ENCODE measurements at places on chromosomes 3 and 15.

DNA sequence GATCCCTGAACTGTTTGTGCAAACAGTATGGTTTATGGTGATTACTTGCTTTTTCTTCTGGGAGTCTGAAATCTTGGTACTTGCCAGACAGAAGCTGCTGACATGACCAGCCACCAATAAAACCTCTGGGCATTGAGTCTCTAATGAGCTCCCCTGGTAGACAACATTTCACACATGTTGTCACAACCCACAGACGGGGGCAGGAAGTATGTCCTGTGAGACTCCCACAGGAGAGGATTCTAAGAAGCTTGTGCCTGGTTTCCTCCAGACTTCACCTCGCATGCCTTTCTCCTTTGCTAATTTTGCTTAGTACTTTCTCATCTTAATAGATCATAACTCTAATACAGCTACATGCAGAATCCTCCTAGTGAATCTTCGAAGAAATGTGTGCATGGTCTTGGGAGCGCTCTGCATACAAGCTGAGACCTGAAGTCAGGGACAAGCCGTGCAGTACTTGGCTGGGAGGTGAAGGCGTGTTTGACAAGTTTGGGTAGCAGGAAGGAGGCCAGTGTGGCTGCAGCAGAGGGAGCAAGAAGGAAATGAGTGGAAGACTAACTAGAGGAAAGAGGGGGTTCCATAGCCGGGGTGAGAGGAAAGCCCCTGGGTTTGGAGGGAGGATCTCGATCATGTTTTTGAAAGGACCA, 49.0 kb downstream of the B3GNT5 start:
- H3K4me3 ChIP-seq, result no peak overlapping the region
- H3K27ac ChIP-seq, result peak overlapping the region; percentile 0
- peaks cover 3% of the 10 kb centered on the region for H3K4me1 ChIP-seq
- DNase-seq, result no peak
- peaks cover 7% of the 10 kb centered on the region for H3K36me3 ChIP-seq
- H3K27me3 ChIP-seq, result no peaks in the 10 kb centered on the region

DNA sequence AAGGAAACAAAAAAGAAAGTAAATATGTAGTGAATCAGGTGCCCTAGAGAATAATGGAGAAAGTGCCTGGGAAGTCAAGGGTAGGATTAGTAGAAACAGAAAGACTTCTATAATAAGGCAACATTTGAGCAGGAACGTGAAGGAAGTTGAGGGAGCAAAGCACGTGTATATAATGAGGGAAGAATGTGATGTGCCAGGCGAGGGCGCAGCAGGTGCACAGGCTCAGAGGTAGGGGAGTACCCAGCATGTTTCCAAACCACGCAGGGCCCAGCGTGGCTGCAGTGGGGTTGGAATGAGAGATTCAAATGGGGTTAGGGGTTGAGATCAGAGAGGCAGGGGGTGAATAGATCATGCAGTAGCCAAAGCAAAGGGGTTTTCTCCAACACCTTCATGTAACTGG, 91.9 kb upstream of the VGLL4 start:
- no peak overlapping the region for H3K4me3 ChIP-seq
- H3K27ac ChIP-seq, result no peak overlapping the region
- H3K4me1 ChIP-seq, result peaks cover 2% of the 10 kb centered on the region
- no peaks in the 10 kb centered on the region for H3K36me3 ChIP-seq
- H3K27me3 ChIP-seq, result peaks cover 12% of the 10 kb centered on the region
- DNase-seq, result no peak

GRCh38 chr15:35043373-35044095, 41.6 kb downstream of the NANOGP8 start:
- H3K4me1 ChIP-seq, result no peaks in the 10 kb centered on the region
- no peaks in the 10 kb centered on the region for H3K27me3 ChIP-seq
- peak overlapping the region; percentile 3 for H3K27ac ChIP-seq
- no peak for DNase-seq
- H3K36me3 ChIP-seq, result no peaks in the 10 kb centered on the region

DNA sequence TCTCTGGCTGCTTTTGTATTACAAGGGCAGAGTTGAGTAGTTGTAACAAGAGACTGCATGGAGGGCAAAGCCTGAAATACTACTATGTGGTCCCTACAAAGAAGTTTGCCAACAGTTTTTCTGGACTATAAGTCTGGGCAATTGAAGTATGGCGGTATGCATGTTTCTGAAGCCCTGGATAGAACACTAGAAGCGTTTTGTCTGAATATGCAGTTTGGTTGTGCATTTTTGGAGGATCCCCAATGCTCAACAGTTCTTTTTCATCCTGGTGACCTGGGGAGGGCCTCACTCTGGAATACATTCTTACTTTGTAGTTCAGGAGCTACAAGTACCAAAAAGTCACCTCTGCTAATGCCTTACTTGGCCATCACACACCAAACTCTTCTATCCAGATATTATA, 29.6 kb downstream of the SH3GL3 start:
- H3K36me3 ChIP-seq, result no peaks in the 10 kb centered on the region
- H3K27ac ChIP-seq, result no peak overlapping the region
- no peaks in the 10 kb centered on the region for H3K4me1 ChIP-seq
- no peak overlapping the region for H3K4me3 ChIP-seq
- no peak for DNase-seq

GRCh38 chr15:71079208-71080044, 35.8 kb upstream of the THSD4 start:
- no peak for DNase-seq
- no peak overlapping the region for H3K4me3 ChIP-seq
- no peaks in the 10 kb centered on the region for H3K4me1 ChIP-seq

GRCh38 chr3:193853511-193854219, 260.7 kb downstream of the OPA1 start:
- no peak for DNase-seq
- no peaks in the 10 kb centered on the region for H3K4me1 ChIP-seq
- H3K27me3 ChIP-seq, result no peaks in the 10 kb centered on the region

DNA sequence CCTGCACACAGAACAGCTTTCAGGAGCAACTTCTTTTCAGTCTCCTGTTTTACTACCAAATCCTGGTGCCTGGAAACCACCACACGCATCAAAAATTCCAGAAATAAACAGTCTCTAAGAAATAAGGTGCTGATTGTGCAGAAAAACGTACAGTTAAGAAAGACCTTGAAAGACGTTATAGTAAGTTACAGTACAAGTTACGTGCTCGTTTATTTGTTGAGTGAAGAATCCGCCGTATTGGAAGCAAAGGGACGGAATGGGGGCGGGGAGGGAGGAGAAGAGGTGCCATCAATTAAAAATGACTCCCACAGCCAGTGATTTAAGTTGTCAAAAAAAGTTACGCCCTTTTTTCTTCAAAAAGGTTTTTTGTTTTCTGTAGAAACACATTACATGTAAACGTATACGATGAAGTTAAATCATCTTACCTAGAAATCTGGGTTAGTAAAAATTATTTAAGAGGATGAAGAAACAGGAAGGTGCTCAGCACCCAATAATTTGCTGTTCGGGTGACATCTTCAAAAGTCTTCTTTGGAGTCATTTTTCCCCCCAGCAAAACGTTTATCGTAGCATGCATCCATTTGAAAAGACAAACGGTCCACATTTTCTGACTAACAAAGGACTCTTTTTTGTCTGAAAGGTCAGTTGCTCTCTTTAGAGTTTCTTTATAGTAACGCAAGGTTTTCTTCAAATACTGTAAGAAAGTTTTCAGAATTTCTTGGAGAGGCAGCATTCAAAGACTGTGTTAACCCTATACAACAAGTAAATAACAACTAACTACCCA, 782 bp upstream of the UACA start:
- peaks cover 71% of the 10 kb centered on the region for H3K27me3 ChIP-seq
- peaks cover 22% of the 10 kb centered on the region for H3K4me1 ChIP-seq
- peak overlapping the region; percentile 76 for H3K4me3 ChIP-seq
- DNase-seq, result no peak

DNA sequence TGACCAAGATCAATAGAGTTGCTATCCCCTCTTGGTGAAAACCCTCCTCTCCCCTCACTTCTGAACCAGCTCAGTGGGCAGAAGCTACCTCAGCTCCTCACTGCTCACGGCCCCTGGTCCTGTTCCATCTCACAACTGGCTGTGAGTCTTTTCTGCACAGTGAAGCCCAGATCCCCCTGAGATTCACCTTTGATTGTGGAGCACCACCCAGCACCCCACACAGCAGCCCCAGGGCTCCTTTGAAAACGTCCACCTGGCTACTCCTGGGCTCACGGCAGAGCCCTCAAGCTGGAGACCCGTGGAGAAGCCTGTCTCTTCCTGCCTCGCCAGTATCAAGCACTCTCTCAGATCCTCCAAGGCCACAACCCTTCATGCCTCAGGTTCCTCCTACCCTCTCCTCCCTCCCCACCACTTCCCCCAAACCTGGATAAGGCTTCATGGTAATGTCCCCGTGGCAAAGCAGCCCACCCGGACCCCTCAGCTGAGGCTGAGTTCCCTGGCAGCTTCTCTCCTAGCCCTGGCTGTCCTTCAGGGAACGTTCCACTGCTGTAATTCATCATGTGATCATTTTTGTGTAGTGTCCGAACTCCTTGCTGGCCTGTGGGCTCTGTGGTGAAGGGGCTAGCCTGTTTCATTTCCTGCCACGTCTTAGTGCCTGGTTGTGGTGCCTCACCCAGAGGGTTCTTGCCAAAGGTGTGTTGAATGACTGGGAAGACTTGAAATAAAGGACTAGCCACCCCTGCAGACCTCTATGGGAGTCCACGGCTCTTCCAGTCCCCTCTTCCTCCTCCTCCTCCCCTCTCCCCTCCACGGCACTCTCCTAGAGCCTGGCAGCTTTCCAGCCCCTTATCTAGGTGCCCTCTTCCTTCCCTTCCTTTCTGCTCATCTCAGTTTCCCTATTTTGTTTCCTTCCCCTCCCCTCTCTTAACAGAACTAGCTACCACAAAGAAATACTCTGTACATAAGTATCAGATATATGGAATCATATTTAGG, 44.5 kb downstream of the KY start:
- DNase-seq, result no peak
- H3K27me3 ChIP-seq, result peaks cover 59% of the 10 kb centered on the region
- H3K27ac ChIP-seq, result no peak overlapping the region
- no peaks in the 10 kb centered on the region for H3K4me1 ChIP-seq

DNA sequence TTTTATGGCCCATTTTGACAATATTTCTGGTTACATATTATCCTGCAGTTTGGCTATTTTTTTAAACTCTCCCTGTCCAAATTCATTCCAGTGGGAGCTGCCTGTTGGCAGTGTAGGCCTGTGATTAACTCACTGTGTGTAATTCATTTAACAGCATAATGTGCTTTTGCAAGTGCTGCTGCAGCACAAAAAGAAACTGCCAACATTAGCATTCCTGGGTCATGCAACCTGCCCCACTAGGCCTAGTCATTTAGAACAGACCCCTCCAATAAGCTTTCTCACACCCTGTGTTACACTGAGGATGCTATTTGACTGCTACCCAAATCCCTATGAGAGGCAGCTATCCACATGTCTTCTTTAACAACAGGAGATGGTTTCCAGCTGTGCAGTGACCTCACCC, 251.2 kb upstream of the UBE2E2 start:
- H3K4me1 ChIP-seq, result no peaks in the 10 kb centered on the region
- no peaks in the 10 kb centered on the region for H3K27me3 ChIP-seq
- H3K36me3 ChIP-seq, result no peaks in the 10 kb centered on the region
- no peak overlapping the region for H3K4me3 ChIP-seq
- no peak for DNase-seq

GRCh38 chr3:8385848-8386620, 115.6 kb upstream of the LMCD1 start:
- no peak overlapping the region for H3K4me3 ChIP-seq
- no peak overlapping the region for H3K27ac ChIP-seq
- DNase-seq, result no peak
- no peaks in the 10 kb centered on the region for H3K4me1 ChIP-seq
- no peaks in the 10 kb centered on the region for H3K36me3 ChIP-seq
- H3K27me3 ChIP-seq, result no peaks in the 10 kb centered on the region

- no peaks in the 10 kb centered on the region for H3K4me1 ChIP-seq
- H3K36me3 ChIP-seq, result peaks cover 5% of the 10 kb centered on the region
- no peak overlapping the region for H3K4me3 ChIP-seq
- no peak overlapping the region for H3K27ac ChIP-seq
These were observed 83.6 kb upstream of the GSK3B start for GRCh38 chr3:120177707-120178306.

DNA sequence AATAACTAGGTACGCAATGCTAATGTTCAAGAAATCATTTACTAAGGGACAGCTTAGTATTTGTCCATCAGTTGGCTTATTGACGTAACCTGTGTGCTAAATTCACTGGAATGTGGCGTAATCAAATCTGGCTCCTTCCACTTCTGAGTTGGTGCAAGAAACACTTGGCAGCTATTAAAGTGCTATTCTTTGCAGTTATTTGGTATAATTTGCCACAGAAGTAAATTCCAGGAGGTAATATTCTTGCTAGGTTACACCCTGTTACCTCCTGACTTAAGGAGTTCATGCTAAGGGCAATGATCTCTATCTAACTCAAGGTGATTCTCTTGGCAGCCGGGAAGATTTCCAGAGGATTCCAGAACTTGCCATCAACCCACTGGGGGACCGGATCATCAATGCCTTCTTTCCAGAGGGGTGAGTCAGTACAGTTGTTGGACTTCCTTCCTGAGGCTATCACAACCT, 25.5 kb downstream of the CHP1 start:
- no peaks in the 10 kb centered on the region for H3K4me1 ChIP-seq
- no peak overlapping the region for H3K4me3 ChIP-seq
- H3K27me3 ChIP-seq, result no peaks in the 10 kb centered on the region
- H3K27ac ChIP-seq, result no peak overlapping the region
- H3K36me3 ChIP-seq, result peaks cover 28% of the 10 kb centered on the region

DNA sequence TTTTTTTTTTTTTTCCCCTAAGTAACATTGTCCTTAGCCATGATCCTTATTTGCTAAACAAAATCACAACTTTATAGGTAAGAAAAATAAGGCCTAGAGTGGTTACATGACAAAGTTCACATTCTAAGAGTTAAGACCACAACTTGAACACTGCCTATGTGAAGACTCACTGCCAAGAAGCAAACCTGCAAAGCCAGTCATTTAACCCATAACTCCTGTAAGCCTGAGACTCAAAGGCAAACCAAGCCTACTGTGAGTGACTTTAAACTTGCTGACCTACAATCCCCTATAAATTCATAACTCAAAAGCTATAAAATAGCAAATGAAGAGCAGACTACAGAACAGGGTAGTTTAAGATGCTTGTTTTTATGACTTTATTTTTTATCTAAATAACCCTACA, 12.9 kb upstream of the ANKRD28 start:
- H3K27me3 ChIP-seq, result no peaks in the 10 kb centered on the region
- H3K4me3 ChIP-seq, result no peak overlapping the region
- DNase-seq, result no peak

DNA sequence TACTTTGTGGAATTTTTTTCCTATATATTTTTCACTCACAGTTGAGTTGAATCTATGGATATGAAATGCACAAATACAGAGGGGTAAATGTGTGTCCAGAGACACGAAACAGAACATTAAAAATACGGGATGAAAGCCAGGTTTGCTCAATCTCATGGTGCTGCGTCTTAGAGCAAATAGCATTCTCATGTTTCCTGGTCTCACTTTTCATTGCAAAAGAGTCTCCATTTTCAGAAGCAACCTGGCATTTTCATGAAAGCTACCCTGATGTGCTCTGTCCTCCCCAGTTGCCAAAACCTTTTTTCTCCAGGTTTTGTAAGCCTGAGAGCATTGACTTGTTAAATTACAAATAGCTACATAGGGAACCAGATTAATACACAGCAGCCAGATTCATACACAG, 49.5 kb upstream of the MBNL1 start:
- H3K27me3 ChIP-seq, result no peaks in the 10 kb centered on the region
- no peak overlapping the region for H3K4me3 ChIP-seq
- peaks cover 40% of the 10 kb centered on the region for H3K4me1 ChIP-seq
- DNase-seq, result no peak
